ENCODE measurements at places on chromosomes 12 and 14. TPM values are rescaled to one million over a fixed set of nuclear protein-coding genes. Genes with fewer than 3 reads are reported as not detected.

DNA sequence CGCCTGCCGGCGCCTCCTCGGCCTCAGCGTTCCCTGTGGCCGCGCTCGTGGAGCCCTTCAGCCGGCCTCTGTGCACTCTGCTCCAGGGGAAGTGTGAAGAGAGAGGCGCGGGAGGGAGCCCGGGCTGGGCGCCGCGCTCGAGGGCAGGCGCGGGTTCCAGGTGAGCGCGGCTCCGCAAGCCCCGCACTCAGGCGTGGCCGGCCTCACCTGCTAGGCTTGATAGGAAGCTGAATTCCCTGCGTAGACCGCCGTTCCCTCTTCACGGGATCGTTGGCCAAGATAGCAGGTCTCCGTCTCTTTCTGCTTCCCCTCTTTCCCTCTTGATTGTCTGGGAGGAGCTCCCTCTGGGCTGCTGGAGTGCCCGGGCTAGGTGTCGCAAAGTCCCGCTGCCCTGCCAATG lies 89.7 kb downstream of the ASCL4 start:
- no peaks in the 10 kb centered on the region for H3K36me3 ChIP-seq
- peaks cover 7% of the 10 kb centered on the region for H3K4me1 ChIP-seq

- H3K4me3 ChIP-seq, result no peak overlapping the region
- H3K27ac ChIP-seq, result no peak overlapping the region
- no peak for DNase-seq
- no peaks in the 10 kb centered on the region for H3K27me3 ChIP-seq
Measured at GRCh38 chr12:12954878-12955625, 3.1 kb upstream of the GPRC5D start.

DNA sequence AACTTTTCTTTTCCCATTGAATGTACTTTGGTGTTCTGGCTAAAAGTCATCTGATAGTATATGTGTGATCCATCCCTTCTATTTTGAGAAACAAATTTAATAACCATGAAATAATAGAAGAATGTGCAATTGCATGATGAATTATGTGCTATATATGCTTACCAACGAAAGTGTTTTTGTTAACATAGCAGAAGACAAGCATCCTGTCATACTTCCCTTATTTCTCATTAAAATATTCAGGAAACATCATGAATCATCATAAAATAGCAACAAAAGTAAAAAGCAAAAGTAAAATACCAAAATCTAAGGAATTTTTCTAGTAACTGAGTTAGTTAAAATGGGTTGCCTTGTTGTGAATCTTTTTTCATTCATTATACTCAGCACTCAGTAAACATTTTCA lies 409.0 kb upstream of the PDE3A start:
- no peak for DNase-seq
- H3K36me3 ChIP-seq, result no peaks in the 10 kb centered on the region
- no peak overlapping the region for H3K4me3 ChIP-seq
- no peak overlapping the region for H3K27ac ChIP-seq
- peaks cover 25% of the 10 kb centered on the region for H3K4me1 ChIP-seq

GRCh38 chr14:104105822-104106470 lies 20.4 kb downstream of the ASPG start:
- no peaks in the 10 kb centered on the region for H3K36me3 ChIP-seq
- peak; percentile 8 for DNase-seq
- no peak overlapping the region for H3K4me3 ChIP-seq
- H3K27me3 ChIP-seq, result peaks cover 48% of the 10 kb centered on the region

- no peaks in the 10 kb centered on the region for H3K27me3 ChIP-seq
- H3K27ac ChIP-seq, result peak overlapping the region; percentile 94
- peaks cover 53% of the 10 kb centered on the region for H3K4me1 ChIP-seq
- H3K4me3 ChIP-seq, result peak overlapping the region; percentile 1
- peaks cover 18% of the 10 kb centered on the region for H3K36me3 ChIP-seq
Measured at GRCh38 chr12:9651265-9651729, 18.2 kb upstream of the CLEC2D start.

Gene OAS2
- total RNA-seq, result 4.8 TPM
